ENCODE measurements at places on chromosomes 11 and 22.

DNA sequence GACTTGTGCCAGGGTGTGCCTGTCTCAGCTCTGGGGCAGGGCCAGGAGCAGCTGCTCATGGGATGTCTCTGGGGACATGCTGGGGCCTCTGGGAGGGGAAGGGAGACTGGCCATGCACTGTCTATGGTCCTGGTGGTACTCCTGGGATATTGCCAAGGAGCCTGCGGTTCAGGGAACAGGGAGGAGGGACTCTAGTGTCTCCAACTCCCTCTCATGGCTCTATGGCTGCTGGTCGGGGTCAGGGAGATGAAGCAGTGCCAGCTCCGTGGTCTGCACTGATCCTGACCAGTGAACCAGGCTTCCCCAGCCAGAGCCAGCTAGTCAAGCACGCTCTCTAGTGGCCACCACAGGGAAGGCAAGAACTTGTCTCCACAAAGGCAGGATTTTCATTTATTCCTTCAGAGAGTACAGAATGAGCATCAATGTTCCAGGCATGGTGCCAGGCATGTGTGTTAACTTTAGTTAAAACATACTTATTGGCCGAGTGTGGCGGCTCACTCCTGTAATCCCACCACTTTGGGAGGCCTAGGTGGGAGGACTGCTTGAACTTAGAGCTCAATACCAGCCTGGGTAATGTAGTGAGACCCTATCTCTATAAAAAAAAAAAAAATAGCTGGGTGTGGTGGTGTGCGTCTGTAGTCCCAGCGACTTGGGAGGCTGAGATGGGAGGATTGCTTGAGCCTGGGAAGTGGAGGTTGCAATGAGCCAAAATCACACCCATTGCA is 2.5 kb upstream of the BEST1 start:
- peak; percentile 41 for DNase-seq

DNA sequence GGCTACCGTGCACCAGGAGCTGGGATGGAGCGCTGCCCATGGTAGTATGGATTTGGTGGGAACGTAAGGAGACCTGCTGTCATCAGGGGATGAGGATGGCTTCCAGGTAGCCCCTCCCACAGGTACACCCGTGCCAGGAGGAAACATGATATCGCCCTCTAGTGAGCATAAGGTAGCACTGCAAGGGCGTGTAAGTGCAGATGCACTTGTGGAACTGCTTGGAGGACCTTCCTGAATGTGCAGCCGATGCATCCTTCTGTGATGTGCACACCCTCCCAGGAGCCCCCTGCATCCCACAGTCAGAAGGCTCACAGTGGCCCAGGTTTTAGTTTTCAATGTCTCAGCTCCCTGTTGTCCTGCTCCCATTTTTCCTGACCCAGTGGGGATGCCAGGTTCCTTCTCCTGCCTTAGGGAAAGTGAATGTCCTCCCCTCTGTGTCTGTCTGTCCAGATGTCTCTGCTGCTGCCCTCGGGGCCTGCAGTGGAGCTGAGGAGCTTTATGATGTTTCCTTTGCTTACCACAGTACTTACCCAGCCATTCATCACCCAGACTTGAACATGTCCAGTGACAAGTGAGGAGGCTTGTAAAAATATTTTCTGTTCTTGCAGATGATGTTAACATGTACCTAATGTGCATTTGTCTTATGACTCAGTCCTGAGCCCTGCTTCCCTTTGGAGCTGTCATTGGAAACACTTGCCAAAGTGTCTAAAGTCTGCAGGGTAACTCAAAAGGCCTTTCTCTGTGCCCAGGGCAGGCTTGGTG is 49.2 kb downstream of the DBX1 start:
- peak; percentile 11 for DNase-seq

- no peak for DNase-seq
Measured at GRCh38 chr11:21630934-21631478, 561.9 kb upstream of the ANO5 start.

DNA sequence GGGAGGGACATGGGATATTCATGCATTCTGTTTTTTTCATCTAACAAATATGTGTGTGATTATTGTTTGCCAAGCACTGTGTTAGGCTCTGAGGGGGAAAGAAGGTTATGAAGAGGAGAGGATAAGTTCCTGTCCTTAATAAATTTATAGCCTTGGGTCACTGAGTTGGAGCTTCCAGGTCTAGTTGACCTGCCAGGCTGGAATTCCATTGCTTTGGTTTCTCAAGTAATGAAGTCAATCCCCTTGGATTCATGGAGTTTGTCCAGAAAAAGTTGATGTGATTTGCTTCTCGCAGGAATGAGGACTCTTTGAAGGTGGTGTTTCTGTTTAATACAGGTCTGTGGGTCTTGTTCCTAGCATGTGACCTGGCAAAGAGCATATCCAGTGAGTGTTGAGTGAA is 156.2 kb downstream of the ADAMTS15 start:
- no peak for DNase-seq

DNA sequence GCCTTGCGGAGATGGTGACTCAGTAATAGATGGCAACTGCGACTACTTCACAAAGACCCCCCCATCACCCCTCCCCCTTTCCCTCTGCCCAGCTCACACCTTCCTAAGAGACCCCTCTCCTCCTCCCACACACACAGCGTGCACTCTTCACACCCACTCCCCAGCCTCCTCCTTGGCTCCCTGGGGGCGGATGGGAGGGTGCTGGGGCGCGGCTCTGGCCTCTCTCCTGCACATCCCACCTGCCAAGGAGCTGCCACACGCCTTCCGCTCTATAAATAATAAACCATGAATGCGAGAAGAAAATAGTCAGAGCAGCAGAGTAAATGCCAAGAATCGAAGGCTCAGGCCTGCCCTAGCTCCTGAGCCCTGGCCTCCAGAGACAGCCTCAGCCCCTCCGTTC is 4.5 kb downstream of the P2RX3 start:
- no peak for DNase-seq

- no peak for DNase-seq
Measured at GRCh38 chr11:26323837-26324236, 8.1 kb upstream of the ANO3 start.

DNA sequence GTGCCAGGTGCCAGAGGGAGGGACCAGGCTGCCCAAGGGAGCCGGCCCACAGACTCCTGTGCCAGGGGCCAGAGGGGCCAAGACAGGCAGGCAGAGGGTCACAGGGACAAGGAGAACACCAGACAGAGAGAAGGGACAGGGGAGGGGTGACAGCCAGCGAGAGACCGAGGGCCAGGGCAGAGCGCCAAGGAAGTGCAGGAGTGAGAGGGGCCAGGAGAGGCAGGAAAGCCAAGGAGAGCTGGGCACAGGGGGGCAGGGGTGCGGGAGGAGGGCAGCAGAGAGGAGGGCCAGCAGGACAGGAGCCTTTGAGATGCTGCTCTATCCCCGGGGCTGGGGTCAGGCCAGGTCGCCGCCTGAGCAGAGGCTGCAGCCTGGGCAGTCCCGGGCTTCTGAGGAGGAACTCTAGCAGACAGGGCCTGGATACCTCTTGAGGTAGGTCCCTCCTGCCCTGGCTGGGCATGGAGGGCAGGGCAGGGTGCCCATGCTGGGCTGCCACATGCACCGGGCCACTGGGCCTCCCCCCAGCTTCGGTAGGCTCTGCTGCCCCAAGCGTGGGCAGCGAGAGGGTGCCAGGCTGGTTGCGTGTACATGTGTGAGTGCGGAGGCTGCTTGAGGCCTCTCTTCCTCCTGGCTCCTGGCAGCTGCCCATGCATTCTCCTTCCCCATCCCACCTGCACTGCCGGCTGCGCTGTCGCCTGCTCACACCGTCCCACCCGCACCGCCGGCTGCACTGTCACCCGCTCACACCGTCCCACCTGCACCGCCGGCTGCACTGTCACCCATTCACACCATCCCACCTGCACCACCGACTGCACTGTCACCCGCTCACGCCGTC is 12.2 kb downstream of the LSP1 start:
- no peak for DNase-seq

DNA sequence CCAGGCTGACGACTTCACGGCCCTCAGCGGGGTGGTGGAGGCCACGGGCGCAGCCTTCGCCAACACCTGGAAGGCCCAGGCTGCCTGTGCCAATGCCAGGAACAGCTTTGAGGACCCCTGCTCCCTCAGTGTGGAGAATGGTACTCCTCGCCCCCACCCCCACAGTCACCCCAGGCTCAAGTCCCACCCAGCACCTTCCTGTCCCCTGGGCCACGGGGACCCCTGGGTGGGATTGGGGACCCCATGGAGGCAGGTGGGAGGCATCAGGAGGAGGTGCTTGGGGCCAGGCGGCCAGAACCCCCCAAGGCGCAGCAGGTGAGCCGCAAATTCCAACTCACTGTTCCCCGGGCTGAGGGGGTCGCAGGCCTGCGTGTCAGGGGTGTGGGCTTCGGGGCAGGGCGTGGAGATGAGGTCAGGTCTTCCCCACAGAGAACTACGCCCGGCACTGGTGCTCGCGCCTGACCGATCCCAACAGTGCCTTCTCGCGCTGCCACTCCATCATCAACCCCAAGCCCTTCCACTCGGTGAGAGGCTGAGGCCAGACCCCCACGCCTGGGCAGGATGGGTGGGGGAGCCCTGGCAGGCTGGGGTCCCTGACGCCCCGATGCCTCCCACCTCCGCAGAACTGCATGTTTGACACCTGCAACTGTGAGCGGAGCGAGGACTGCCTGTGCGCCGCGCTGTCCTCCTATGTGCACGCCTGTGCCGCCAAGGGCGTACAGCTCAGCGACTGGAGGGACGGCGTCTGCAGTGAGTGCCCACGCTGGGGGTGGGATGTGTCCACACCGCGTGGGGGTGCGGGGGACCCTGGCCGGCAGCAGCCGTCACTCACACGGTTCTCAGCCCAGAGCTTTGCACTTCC is 9.4 kb downstream of the MUC5B start:
- DNase-seq, result no peak

Data from activated T-cell treated with anti-CD3 and anti-CD28 coated beads for 4 hours (primary cell).